CD14-positive monocyte (primary cell): ENCODE measurements at places on chromosomes 5 and 9.

- no peak for DNase-seq
Measured at GRCh38 chr5:3024126-3024525, 272.6 kb upstream of the IRX2 start.

DNA sequence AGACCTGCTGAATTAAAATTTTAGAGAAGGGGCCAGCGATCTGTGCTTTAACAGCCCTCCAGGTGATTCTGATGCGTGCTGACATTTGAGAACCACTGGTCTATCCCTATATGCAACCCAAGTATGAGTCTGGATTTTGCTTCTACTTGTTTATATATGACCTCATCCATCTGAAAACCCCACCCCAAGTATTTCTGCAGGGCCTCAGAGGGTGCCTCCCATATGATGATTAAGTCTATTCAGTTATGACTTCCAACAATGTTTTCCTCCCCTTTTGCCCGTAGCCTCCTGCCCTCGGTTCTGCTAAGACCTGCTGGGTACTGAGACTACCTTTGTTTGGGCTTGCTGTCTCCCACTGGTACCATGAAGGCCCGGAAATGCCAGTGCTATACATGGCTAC lies 376.0 kb upstream of the SMARCA2 start:
- DNase-seq = no peak

GRCh38 chr9:86667307-86667706 lies 280.0 kb downstream of the GAS1 start:
- no peak for DNase-seq

DNA sequence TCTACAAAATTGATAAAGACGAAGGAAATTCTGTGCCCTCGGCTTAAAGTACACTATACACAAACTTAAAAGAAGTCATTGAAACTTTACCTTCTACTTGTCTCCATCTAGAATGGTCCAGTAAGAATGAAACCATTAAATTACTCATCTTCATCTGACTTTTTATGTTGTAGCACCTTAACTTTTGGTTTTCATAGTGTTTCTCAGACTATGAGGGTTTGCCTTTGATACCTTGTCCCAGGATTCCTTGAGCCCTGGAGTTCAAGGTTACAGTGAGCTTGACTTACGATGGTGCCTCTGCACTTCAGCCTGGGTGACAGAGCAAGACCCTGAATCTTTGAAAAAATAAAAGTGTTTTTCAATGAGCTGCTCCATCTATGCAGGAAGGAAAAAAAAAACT lies 132.2 kb downstream of the CDC42SE2 start:
- no peak for DNase-seq

DNA sequence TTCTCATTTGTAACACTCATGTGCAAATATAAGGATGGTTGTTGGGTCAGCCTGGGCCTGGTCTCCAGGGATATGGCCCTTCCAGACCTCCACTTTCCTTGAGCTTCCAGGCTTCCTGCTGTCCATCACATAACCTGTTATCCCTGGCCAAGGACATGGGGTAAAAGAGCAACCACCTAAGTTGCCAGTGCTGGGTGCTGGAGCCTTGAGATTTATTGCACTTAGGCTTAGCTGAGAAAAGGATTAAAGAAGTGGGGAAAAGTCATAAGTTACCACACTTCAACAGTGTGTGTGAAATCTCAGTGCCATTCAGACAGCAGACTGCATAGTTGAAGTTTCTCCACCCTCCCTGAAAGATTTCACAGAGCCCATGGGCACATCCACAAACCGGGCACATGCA lies 58.6 kb upstream of the PANK3 start:
- no peak for DNase-seq

DNA sequence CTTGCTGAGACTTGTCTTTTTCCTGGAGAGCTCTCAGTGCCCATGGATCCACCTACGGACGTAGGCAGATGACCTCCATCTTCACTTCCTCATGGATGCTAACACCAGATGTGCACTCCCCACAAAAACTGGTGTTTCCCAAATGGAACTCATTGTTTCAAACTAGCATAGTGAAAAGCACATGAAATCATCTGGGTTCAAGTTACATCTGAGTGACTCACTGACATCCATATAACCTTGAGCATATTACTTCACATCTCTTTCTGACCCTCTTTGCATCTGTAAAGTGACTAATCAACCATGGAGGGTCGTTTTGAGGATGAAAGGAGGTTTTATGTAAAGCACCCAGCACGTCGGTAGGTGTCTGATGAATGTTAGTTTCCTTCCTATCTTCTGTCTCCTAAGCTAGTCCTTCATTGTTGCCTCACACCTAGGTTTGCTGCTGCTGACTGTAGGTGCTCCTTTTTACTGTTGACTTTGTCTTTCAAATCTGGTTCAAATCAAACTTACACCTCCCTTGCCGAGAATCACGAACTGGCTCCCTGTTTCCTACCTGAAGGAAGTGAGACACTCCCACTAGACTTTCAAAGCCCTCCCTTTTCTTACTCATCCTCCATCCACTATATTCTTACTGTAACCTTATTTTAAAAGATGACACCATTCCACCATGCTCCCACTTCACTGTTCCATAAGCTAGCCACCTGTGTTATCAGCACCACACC lies 10.3 kb downstream of the OCLN start:
- no peak for DNase-seq
